GM12878 (cell line): ENCODE measurements at places on chromosomes 7 and 10. TPM values are rescaled to one million over a fixed set of nuclear protein-coding genes. Genes with fewer than 3 reads are reported as not detected.

Gene PIK3CG
- total RNA-seq, result 7.1 and 8.0 TPM in 2 replicates

Gene PRLHR
- total RNA-seq, result not detected in 2 replicates

Gene NEBL
- 0.08 and 0.18 TPM in 2 replicates for total RNA-seq

Gene PAOX
- 14.4 and 16.1 TPM in 2 replicates for total RNA-seq

Gene CLDN3
- total RNA-seq, result not detected in 2 replicates

Gene KAZALD1
- total RNA-seq, result 4.3 and 4.7 TPM in 2 replicates

DNA sequence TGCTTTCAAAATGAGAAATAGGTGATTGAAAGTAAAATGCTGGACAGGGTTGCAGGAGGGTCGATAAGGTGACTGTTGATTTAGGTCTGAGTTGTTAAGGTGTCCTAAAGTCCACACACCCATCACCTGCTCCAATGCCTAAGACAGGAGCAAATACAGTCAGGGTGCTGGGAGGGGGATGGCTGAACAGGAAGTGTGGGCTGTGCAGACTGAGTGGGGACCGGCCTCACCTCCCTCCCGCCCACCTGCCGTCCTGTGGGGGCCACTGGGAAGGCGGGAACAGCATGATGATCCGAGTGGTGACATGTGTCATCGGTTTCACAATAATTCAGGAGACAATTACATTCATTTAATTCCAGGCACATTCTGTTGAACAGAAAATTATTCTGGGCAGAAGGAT is 260.8 kb downstream of the DNAJB6 start:
- DNase-seq, result no peak

GRCh38 chr7:80481196-80481884 is 30.5 kb downstream of the GNAT3 start:
- DNase-seq, result no peak

GRCh38 chr10:92757066-92757710 is 67.4 kb downstream of the HHEX start:
- DNase-seq, result peak; percentile 75

DNA sequence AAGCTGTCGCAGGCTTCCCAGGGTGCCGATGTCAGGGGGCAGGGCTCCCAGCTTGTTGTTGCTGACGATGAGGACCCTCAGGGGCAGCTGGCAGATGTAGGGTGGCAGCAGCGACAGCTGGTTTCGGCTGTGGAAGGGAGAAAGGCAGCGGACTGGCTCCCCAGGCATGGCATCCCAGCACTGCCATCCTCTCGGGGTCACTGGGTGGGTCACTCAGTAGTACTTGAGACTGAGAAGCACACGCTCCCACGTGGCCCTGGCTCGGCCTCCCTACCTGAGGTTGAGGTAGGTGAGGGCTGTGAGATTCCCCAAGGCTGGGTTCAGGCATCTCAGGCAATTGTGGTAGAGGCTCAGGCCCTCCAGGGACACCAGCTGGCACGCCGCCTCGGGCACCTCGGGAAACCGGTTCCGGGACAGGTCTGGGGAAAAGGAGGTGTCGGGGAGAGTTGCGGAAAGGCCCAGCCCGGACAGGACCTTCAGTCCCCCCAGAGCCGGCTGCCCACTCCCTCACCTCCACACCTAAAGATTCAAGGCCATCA is 3.8 kb downstream of the LRCH4 start:
- DNase-seq, result no peak

DNA sequence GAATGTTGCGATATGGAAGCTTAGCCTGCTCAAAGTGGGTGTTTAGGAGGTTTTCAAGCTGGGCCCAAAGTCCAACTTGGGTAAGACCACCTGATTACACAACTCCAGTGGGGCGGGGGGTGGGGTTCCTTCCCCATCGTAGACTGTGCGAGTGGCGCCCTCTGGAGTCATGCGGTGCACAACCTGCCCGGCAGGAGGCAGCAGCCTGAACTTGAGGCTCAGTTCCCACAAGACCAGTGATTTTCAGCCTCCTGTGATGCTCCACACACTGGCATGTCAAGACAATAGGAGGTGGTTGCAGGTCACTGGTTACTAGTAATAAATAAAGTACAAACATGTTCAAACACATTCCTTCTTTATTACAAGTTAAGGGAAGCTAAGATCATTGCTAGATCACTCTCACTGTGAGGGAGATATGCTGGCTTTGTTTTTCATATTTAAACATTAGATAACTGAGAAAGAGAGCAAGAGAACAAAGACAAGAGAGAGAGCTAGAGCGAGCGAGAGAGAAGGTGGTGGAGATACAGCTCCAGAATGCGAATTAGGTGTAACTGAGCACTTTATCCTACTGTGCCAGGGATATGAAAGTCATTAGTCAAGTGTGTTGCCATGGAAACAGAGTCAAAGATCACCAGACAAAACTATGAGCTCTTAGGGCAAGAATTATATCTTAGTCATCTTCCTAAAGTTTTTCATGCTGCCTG is 97.4 kb upstream of the BMPER start:
- no peak for DNase-seq

DNA sequence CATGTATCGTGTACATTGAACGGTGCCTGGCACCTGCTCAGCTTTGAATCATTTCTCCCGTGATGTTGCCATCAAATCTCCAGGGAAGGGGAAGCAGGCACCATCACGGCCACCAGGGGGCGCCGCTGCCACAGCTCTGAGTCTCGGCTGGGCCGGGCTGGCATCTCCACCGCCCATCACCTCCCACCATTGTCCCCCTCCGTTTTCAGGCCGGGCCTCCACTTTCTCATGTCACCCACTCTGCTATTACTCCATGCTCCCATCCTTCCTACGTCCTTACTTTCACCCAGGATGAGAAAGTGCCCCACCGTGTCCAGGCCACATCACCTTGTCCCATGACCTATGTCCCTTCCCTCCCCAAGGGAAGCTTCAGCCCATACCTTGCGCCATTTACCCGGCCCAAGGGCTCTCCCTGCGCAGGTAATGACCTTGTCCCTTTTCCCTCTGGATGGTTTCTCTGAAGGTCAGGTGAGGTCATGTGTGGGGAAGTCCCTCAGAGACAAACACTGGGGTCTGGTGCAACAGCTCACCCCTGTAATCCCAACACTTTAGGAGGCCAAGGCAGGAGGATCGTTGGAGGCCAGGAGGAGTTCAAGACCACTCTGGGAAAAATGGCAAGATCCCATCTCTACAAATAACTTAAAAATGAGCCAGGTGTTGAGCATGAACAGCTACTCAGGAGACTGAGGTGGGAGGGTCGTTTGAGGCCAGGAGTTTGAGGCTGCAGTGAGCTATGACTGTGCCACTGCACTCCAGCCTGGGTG is 31.8 kb upstream of the OCM2 start:
- DNase-seq, result no peak

- DNase-seq, result no peak
Measured at GRCh38 chr10:76117949-76118348, 686.5 kb downstream of the LRMDA start.

DNA sequence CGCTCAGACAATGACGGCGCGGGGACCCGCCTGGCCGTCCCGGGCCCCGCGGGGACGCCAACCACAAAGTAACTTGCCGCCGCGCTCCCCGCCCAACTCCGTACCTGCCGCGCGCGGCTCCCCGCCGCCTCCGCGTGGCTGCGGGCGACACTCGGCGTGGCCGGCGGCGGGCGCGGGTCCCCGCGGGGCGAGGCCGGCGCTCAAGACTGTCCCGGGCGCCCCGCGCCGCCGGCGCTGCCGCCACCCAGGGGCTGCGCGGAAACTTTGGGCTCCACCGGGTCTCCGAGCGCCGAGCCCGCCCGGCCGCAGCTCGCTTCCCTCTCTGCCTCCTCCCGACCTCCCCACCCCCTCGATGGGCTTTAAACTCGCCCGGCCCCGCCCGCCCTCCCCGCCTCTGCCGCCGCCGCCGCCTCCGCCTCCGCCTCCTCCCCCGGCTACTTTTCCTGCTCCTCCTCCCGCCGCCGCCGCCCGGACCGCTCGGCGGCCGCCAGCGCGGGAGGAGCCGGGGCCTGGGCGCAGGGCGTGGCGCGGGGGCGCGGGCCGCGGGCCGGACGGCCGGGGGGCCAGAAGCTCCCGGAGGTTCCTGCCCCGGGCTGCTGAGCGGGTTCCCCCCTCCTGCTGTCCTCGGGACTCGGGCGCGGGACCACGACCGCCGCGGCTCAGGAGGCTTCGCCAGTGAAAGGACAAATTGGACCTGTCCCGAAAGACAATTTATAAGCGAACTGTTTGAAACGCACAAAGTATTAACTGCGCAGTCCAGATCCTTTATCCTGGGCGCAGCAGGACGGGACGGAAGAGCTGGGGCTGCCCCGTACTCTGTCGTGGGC is 10.6 kb upstream of the GRB10 start:
- no peak for DNase-seq

DNA sequence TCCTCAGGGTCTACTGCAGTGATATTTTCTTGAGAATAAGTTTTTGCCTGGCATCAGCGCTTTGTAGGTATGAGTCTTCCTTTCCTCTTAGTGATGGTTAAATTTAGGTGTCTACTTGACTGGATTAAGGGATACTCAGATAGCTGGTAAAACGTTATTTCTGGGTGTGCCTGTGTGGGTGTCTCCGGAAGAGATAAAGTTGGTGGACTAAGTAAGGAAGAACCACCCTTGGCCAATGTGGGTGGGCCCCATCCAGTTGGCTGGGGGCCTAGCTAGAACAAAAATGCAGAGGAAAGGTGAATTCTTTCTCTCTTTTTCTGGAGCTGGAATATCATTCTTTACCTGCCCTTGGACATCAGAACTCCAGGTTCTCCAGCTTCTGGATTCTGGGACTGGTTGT is 138.8 kb downstream of the ADCYAP1R1 start:
- DNase-seq, result no peak

GRCh38 chr7:43072530-43072929 is 39.9 kb upstream of the HECW1 start:
- no peak for DNase-seq

GRCh38 chr7:139829025-139829774 is at the start of gene TBXAS1:
TBXAS1 (plus strand) TSS chr7:139829264; CDS start chr7:139829391, 127 bp downstream.
- DNase-seq, result no peak

DNA sequence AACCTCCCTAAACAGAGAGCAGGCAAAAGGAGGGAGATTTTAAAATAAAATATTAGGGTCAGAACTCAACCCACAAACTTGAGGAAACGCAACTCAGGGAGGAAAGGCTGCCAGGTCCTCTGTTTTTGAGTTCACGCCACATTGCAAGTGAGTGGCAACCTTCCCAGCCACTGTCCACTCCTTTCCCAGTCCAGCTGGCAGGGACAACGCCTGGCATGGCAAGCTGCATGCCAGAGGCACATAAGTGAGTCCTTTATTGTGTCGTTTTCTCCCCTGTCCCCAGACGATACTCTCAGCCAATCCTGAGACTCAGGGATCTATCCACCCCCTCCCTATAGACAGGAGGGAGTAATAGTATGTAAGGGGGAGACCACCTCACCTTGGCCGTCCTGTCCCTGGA is 22.4 kb downstream of the FBXW4 start:
- DNase-seq, result no peak

DNA sequence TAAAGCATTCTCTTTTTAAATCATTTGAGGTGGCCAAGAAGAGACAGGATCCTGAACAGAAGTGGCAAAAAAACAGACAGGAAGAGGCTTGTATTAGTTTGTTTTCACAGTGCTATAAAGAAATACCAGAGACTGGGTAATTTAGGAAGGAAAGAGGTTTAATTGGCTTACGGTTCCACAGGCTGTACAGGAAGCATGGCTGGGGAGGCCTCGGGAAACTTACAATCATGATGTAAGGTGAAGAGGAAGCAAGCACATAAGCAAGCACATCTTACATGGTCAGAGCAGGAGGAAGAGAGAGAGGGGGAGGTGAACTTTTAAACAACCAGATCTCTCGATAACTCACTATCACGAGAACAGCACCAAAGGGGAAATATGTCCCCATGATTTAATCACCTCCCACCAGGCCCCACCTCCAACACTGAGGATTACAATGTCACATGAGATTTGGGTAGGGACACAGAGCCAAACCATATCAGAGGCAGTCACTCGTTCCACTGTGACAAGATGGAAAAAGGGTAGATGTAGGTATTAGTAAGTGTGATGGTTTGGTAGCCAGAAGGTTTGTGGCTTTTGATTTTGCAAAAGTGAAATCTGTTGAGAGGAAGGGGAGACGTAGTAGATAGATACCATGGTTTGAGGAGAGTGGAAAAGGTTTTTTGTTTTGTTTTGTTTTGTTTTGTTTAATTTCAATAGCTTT is 5.1 kb downstream of the MSRB2 start:
- DNase-seq, result no peak

DNA sequence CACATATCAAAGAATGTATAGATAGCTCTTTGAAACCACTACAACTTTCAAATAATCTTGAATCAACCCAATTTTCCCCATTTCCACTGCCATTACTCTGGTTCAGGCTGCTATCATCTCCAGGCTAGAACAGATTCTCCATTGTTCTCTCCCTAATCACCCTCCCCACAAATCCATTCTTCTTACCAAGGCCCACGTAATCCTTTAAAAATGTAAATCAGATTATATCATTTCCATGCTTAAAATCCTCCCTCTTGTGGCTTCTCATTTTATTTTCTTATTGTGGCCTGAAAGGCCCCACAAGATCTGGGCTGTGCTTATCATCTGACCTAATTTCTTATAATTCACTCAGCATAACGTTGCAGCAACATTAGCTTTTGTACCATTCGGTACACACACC is 3.0 kb upstream of the PON1 start:
- no peak for DNase-seq

GRCh38 chr7:150903606-150904005 is 51.3 kb downstream of the AOC1 start:
- no peak for DNase-seq

- DNase-seq, result no peak
Measured at GRCh38 chr10:131579251-131580071, 267.9 kb upstream of the TCERG1L start.

DNA sequence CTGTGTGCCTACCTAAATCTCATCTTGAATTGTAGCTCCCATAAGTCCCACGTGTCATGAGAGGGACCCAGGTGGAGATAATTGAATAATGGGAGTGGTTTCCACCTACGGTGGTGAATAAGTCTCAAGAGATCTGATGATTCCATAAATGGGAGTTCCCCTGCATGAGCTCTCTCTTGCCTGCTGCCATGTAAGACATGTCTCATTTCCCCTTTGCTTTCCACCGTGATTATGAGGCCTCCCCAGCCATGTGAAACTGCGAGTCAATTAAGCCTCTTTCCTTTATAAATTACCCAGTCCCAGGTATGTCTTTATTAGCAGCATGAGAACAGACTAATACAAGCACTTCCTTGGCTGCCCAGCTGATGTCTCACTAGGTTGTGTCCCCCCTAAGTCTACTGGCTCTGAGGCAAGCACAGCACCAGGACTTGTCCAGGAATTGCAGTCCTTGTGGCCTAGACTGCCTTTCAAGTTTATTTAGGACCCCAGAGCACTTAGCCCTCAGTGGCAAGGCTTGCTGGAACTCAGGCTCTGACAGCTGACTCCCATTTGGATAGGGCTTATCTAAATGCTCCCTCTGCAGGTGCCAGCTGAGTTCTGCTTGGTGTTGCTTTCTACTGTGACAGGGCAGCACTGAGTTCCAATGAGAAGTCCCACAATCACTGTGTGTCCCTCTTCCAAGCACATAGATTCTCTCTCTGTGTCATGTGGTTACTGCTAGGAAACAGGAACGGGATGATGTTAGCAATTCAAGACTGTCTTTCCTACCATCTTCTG is 59.0 kb upstream of the TAS2R16 start:
- DNase-seq, result no peak

- DNase-seq, result no peak
Measured at GRCh38 chr10:18797286-18797685, 138.1 kb downstream of the ARL5B start.

GRCh38 chr7:131188367-131189339 is 139.0 kb upstream of the MKLN1 start:
- DNase-seq, result peak; percentile 61
